ENCODE measurements at places on chromosomes 3 and 15.

GRCh38 chr3:20870106-20870899 is 684.3 kb upstream of the SGO1 start:
- no peak for DNase-seq

DNA sequence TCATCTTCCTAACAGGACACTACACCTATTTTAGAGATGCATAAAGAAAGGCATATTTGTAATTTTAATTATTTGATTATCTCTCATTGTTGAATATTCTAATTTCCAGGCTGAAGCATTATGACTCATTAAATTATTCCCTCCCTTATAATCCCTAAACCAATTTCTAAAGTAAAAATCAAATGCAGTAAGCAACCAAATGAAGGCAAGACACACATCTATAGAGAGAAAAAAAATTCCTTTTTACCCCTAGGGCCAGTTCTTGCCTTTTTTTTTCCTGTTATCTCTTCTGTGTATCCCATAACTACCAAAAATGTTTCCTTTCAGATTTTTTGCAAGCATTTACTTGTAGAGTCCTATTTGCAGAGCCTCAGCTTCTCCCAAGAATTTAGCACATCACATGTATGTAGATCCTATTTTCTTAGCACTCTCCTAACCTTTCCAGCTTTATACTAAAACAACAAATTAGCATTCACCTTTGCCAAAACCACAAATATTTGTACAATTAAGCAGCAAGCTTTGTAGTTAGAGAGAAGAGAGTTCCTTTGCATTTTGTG is 177.9 kb downstream of the SATB1 start:
- no peak for DNase-seq

GRCh38 chr3:142276781-142277180 is 51.4 kb upstream of the GK5 start:
- DNase-seq, result no peak

GRCh38 chr3:7205962-7206361 is 345.0 kb downstream of the GRM7 start:
- no peak for DNase-seq

DNA sequence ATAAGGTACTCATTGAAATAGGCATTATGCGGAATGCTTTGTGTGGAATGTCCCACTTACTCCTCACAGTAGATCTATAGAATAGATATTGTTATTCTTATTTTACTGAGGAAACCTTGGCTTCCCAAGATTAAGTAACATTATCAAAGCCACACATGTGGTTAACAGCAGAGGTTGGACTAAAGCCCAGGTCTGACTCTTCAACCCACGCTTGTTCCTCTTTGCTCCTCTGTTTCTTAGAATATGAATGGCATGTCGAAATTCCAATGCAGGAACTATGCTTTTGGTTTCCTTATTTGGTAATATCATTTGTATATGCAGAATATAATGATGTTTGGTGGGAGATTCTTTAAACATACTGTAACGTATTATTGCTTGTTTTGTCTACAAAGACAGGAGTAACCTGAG is 818.8 kb upstream of the LMCD1 start:
- DNase-seq, result peak; percentile 92

GRCh38 chr3:152583963-152584362 is 251.0 kb upstream of the P2RY1 start:
- DNase-seq, result no peak

DNA sequence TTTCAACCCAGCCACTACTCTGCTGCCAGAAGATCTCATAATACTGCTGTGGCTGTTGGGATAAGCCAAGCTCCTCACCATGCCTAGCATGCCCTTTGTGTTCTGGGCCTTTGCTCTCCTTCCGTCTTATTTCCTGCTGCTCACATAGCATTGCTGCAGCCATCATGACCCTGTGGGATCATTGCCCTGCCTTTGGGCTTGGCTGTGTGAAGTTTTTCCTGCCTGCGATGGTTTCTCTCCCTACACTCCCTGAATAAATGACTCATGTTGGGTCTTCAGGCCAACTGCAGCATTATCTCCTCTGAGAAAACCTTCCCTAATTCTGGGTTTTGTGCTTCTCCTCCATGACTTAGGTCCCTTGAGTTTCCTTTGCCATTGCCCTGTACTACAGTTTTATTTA is 20.8 kb upstream of the TRA2B start:
- peak; percentile 49 for DNase-seq

DNA sequence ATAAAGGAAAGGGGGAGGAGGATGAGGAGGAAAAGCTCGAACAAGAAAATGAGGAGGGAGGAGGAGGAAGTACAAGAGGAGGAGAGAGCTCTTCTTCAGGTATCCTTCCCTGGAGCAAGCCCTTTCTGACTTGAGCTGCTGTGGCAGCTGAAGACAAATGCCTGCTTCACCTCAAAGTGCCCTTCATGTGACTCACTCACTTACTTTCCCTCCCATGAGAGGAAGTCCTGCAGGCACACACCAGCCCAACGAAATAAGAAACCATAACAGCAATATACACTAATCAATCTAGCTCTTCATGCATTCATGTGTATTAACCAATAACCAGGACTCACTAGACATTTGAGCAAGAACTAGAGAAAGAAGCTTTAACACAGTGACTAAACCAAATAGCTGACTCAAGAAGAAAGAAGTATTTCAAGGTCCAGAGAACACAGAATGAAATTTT is 251.9 kb downstream of the IGSF11 start:
- DNase-seq, result peak; percentile 40

DNA sequence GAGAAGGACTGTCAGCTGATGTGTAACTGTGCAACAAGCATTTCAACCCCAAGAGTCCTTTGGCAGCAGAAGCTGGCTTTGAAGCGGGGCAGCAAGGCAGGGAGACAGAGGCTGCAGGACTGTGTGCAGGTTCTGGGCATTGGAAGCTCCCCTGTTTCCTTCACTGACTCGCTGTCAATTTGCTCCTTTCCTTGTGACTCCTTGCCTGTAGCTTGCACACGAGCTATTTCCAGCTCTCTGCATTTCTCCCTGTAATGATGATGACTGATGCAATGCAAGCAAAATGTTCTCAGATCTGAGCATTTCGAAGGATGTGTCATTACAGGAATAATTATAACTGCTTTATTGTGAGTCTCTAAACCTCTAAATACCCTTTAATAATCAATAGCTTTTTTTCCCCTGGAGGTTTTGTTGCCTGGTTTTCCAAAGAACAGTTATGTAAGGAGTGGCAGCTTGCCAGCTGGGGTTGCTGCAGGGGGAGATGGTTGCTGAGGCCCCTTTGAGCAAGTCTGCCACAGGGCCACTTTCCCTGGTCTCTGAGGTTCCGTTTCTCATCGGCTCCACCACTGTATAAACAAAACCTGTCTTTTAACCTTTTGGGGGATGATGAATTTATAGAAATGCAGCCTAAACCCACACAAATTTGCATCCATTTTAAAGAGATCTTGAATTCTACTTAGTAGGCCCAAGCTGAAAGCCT is 2.8 kb downstream of the APOD start:
- peak; percentile 63 for DNase-seq

DNA sequence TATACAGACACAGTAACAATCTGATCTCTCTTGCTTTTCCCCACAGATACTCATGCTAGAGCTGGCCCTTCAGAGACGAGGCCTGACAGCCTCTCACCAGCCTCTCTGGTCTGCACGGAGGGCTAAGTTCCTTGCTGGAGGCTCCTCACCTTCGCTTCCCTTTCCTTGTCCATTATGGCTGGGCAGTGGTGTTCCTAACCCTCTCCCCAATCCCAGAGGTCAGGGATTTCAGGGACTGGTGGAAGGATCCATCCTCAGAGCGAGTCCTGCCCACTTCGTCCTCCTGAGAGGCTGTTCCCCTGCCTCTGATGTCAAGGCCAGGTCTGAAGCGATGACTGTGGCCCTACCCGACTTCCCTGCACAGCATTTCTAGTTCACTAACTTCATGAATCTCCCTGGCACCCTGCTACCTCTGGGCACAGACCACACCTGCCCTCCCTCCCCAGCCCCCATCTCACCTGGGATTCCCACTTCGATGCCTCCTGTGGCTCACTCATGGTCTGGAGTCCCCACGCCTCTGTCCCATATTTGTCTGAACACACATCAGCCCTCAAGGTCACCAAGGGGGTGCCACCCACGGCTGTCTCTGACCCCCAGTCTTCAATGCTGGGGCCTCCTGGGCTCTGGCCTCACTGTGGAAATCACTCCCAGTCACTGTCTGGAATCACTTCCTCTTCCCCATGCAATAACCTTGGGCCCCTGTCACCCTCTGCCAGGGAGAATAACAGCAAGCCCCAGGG is 124.9 kb upstream of the PRR20G start:
- DNase-seq, result no peak

GRCh38 chr15:49145651-49146609 is 9.5 kb downstream of the COPS2 start:
- peak; percentile 71 for DNase-seq

DNA sequence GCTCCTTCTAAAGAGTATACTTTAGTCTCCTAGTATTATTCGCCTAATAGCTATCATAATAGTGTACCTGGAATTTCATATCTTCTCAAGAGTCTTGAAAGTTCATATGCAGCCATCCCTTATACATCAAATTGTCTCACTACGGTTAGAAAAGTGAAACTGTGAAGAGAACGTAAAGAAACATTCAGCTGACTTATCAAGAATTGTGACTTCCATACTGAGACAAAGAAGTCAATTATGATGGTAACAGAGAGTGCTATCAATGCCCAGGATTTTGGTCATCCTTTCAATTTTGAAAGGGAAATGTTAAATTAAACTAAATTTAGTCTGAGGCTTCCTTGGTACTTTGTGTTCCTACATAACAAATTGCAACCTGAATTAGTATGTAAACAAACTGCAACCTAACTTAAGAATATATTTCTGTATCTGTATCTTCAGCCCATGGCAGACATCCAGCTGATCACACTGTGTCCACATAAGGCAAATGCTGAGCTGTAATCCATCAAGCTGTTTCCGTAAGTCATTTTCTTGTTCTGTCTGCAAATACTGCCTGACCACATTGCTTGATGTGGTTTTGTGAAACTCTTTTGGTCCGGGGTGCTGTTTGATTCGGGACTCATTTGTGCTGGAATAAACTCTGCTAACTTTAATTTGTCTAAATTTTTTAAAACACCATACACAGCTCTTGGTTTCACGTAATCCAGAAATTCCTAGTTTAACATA is 469.6 kb downstream of the SI start:
- no peak for DNase-seq

DNA sequence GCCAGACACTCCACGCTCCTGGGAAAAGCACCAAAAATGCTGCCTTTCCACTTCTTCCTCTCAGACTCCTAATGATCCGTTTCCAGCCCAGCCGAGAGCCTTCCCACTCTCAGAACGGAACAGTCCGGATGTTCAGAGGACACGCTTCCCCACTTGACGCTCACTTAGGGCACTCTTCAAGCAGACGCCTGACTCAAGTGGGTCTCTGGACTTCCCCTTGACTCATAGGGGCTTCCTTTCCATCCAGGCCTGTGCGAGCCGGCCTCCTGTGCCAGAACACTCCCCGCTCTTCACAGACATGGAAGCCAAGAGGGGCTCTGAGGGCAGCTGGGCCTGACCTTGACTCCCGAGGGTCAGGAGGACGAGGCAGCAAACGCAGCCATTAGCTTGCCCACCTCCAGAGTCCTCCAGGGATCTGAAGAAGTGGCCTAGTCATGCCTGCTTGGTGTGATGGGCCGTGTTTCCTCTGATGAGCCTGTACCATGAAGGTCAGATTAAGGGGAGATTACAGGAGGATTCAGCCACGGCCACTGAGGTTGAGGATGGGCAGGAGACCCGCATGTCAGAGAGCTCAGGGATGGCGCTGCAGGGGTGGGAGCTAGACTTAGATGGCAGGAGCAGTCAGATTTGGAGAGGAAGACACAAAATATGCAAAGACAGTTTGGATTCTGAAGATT is 114.7 kb upstream of the TLE3 start:
- DNase-seq, result peak; percentile 45

- DNase-seq, result no peak
Observed at GRCh38 chr3:49053543-49053942, 24.3 kb upstream of the IMPDH2 start.

- DNase-seq, result peak; percentile 54
Observed at GRCh38 chr3:26406636-26407035, 215.9 kb upstream of the LRRC3B start.

DNA sequence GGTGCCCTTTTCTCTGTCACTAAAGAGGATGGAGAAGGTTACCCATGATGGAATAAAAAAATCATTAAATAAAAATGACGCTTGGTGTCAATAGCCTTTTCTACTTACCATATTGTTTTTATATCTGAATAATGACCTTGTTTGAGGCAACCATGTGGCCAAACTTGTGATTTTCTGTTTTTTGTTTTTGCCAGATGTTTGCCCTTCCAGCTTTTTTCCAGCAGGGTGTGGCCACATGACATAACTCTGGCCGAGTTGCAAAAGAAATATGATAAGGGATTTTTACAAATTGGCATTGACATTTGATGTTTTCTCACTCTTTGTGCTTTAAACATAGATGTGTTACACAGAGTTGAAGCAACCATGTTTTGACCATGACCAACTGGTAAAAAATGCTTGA is 39.7 kb upstream of the EPHA3 start:
- no peak for DNase-seq

- DNase-seq, result no peak
Observed at GRCh38 chr3:127452321-127452821, 138.2 kb downstream of the TPRA1 start.
